ENCODE measurements at places on chromosomes 3 and 15. TPM values are rescaled to one million over a fixed set of nuclear protein-coding genes. Genes with fewer than 3 reads are reported as not detected.
A peak's percentile ranks its signal among the peaks of the same experiment; 100 is the strongest.

GRCh38 chr3:190537146-190537545 is 23.3 kb downstream of the IL1RAP start:
- no peak overlapping the region for H3K4me3 ChIP-seq
- H3K27ac ChIP-seq: no peak overlapping the region
- H3K27me3 ChIP-seq: no peaks in the 10 kb centered on the region
- H3K4me1 ChIP-seq: no peaks in the 10 kb centered on the region

DNA sequence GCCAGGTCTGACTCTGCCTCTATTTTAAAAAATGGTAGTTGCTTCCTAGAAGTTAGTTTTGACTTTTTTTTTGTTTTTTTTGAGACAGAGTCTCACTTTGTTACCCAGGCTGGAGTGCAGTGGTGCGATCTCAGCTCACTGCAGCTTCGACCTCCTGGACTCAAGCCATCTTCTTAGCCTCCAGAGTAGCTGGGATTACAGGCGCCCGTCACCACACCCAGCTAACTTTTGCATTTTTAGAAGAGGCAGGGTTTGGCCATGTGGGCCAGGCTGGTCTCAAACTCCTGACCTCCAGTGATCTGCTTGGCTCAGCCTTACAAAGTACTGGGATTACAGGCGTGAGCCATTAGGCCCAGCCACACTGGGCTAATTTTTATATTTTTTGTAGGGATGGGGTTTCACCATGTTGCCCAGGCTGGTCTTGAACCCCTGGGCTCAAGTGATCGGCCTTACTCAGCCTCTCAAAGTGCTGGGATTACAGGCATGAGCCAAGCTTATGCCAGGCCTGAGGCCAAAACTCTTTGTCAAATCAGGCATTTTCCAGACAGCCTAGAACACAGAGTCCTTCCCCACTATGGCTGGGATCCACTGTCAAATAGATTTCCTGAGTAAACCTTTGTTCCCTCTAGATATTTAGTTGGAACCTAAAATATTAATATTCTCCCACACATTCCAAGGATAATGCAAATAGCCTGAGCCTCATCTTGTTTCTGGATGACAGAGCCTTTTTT is 13.7 kb downstream of the C3orf62 start:
- H3K4me3 ChIP-seq: no peak overlapping the region
- H3K36me3 ChIP-seq: no peaks in the 10 kb centered on the region
- H3K27ac ChIP-seq: no peak overlapping the region
- no peaks in the 10 kb centered on the region for H3K4me1 ChIP-seq

The HTD2 gene
- 8.8 TPM for total RNA-seq

DNA sequence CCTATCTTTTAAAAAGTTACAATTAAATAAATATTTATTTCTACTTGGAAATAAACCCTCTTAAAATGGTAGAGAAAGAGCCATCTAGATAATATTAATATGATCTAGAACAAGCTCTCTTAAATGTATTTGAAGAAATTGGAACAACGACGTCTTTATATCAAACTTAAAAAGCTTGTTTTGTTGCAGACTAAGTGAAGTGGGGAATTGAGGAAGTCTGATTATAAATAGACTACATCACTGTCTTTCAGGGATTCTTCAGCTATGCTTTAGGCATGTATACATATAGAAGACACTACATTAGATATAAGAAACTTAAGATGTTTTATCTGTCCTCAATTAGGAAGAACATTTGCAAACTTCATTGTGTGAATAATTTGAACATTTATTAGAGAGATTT is 1.8 kb downstream of the BCHE start:
- peak overlapping the region; percentile 78 for H3K27ac ChIP-seq
- no peaks in the 10 kb centered on the region for H3K27me3 ChIP-seq
- DNase-seq: no peak
- H3K4me1 ChIP-seq: peaks cover 11% of the 10 kb centered on the region
- no peaks in the 10 kb centered on the region for H3K36me3 ChIP-seq

The STRIT1 gene
- total RNA-seq: not detected

The INSYN1 gene
- total RNA-seq: 0.05 TPM
